CD4-positive, alpha-beta T cell treated with Interleukin-6 at 100 ng/mL for 8 hours (primary cell): ENCODE measurements at places on chromosomes 16 and 17.

- DNase-seq: no peak
Measured at GRCh38 chr16:85601272-85601639, 11.9 kb upstream of the GSE1 start.

DNA sequence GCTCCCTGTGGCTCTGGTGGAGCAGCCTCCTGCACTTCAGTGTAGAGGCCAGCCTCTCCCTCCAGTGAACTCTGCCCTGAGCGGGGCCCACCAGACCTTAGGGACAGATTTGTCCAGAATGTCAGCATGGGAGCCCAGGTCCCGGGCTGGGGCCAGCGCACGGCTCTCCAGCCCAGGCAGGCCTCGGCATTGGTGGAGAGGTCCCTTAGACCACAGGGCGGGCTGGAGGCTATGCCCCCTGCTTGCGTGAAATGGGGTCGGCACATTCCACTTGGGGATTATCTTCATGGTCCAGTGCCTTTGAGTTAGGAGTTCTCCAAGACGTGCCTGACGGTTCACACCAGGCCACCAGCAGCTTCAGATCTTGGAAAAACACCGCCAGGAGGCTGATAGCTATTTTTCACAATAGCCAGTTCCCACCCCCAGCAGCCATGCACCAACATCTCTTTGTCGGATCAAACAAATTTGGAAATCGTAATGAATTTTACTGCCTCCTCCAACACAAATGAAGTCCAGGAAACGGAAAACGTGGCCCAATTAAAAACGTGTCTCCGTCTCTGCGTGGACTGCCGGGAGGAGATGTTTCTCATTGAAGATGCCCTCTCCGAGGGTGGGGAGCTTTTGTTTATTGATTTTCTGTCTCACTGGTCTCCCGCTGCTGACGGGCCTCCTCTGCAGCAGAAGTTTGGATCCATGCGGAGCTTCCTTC, 110.0 kb upstream of the CIBAR2 start:
- DNase-seq: no peak

- DNase-seq: no peak
Measured at GRCh38 chr17:27343294-27343693, 49.4 kb downstream of the WSB1 start.

DNA sequence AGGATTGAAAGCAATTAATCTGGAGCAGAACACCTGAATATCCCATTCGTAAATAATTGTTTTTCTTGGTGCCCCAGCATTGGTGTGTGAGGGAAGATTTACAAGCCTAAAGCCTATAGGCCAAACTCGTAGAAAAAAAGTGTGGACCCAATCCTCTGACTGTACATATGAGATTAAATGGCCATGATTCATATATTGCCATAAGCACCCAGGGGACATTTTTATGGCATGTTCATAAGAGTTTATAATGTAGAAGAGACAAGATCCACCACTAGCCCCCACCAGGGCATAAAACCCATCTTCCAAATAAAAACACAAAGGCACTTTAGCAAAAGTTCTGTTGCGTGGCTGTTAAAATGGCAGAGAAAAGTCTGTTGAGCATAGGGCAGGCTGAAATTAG, 15.5 kb upstream of the SALL1 start:
- DNase-seq: no peak

- no peak for DNase-seq
Measured at GRCh38 chr16:49560004-49560830, 186.6 kb downstream of the C16orf78 start.

DNA sequence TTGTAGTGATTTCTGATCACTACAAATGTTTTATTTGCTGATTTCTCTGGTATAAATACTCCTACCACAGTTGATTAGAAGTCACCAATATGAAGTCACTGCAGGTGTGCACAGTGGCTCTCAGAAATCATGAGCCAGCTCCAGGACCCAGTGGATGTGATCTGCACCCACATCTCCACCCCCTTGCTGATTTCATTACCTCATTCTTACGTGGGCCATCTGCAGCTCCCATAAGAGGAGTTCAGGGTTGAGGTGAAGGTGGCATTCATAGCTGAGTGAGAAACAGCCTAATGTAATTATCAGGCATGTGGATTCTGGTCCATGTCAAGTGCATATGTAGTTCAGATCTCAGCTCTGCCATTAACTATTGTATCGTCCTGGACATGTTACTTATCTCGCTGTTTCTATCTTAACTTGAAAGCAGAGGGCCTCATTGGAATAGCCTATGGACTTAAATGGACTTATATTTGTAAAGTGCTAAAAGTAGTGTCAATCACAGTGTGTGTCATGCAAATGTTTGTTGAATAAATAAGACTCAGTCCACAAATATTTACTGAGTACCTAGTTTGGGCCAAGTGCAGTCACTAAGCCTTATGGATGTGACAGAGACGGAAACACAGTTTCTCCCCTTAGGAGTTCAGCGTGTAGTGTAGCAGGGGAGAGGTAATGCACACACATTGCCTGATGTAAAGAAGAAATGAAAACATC, 40.7 kb upstream of the ZKSCAN2 start:
- no peak for DNase-seq

DNA sequence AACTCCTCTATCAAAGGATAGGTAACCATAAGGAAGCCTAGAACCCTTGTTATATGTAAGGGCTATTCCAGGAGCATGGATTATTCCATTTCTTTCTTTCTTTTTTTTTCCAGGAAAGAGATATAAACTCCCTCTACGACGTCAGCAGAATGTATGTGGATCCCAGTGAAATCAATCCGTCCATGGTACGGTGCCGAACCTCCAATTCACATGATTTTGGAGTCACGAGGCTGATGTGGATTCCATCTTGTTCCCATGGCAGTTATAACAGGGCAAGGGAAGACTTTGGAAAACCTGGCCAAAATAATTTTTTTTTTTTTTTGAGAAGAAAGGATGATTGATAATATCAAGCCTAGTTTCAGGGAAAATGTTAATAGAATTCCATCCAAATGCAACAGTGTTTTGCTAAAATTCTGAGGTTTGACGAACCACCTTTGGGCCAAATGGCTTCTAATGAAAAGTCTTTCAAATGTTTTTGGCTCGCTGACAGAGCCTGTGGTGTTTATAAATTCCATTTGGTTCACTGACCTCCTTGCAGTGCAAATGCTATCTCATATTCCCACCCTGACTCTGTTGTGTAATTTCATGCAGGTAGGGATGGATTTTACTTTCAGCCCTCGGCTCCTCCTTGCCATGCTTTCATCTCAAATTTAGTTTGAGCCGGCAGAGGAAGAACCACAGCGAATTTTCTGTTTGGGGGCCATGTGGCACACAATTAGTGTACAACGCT, 90.0 kb downstream of the SDR42E1 start:
- DNase-seq: no peak

DNA sequence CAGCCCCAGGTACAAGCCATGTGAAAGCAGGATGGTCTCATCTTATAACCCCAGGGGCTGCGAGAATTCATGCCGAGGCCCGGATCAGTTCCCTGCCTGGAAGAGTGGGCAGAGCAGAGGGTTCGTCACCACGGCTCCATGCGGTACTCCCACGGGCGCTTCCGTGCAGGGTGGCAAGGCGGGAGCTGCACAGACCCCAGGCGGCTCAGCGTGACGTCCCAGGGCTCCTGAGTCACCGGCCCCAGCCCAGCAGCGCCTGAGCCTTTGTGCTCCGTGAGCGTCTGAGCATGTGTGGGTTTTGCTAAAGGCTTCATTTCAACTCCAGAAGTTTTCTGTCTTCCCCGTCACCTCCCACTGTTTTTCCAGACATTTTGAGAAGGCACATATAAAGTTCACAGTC, 71.2 kb upstream of the CHMP6 start:
- DNase-seq: no peak
